Glutamatergic neuron (in vitro differentiated cells): ENCODE measurements at places on chromosomes 13 and 19. TPM values are rescaled to one million over a fixed set of nuclear protein-coding genes. Genes with fewer than 3 reads are reported as not detected.

DNA sequence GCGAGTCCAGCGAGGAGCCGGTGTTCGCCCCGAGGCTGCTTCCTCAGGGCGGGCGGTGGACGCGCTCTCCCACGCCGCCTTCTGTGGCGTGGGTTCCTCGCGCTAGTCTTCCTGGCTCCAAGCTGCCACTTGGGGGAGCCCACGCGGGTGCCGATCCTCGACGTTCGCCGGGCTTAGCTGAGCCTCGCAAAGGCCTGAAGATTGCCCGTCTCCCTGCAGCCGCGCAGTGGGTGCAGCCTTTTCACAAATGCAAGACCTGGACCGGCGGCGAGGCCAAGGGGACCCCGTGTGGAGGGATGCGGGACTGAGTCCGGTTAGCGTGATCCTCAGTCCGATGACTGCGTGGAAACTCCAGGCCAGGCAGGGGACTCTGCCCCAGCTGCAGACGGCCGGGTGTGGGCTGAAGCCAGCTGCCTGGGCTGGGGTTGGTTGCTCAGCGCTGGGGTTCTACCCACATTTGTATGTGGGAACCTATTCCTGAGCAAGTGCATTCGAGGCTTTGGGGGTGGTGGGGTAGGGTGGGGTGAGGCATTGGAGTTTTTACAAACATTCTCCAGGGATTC lies 16.6 kb upstream of the LRP3 start:
- peak; percentile 83 for DNase-seq

GRCh38 chr13:74219566-74219965 lies 85.4 kb upstream of the KLF12 start:
- no peak for DNase-seq

DNA sequence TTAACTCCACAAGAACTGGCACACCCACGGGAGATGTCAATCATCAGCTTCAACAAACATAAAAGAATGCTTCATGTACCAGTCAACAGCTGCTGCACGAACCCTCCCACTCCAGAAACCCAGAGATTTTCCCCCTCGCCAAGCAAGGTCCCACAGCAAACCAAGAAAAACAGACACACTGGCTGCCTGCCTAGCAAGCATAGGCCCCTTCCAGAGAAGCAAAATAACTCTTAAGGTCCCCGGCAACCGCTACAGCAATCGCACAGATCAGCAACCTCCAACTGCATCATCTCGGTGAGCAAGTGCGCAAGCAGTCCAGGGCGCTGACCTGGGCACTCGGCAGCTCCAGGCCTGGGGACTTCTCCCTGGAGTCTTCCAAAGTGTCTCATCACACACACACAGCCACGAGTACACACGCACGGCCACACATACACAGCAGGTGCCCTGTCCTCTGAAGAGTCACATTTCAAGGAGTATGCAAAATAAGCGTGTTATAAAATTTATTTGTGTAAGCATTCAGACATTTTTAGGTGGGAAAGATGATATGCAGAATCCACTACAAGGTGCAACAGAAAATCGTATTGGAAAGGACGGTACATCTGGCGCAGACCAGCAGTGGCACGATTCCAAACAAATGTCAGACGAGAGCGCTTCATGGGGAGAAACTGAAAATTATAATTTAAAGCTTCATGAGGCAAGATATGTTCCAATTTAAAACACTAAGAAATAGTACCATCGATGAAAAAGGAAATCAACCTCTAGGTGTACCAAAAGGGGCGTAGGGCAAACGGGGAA lies 125.0 kb downstream of the STK24 start:
- peak; percentile 20 for DNase-seq

The CDC42EP5 gene
- total RNA-seq, result not detected

The KLK12 gene
- 0.66 TPM for total RNA-seq

GRCh38 chr19:16326401-16327168 lies 2.0 kb downstream of the KLF2 start:
- DNase-seq, result no peak

DNA sequence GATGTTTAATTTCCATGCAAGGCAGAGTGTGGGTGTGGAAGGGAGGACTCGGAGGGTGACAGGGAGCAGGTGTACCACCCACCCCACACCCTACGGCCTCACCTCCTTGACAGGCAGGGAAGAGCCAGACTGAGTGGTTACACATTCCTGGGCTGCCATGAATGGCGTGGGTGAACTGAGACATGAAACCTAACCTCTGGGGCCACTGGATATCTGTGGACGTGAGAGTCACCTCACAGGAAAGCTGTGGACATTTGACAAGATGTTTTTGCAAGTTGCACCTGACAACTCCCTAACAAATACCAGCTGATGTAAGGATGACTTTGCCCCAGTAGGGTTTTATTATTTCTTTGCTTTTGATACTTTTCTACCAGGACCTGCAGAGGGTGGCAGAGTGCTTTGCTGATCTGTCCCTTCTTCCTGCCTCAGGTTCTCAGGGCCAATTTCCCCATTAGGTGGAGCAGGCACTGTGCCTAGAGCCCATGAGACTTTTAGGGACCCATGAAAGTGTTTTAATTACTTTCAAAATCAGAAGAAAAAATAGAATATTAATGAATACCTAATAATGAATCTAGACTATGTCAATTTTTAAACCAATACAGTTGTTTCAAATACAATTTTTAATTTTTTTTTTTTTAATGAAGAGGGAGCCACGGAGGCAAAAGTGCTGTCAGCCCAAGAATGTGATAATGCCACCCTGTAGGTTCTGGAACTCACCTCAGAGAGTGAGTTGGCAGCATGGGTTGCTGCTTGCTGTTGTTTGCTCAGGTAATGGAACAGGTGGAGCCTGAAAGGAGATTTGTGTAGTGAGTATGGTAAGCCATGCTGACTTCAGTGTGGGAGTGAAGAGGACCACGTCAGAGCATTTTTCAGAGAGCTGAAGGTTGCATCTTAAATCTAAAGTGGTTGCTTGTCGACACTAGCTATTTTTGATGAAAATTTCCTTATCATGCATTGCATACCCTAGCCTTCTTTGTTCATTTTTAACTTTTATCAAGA lies 58.0 kb upstream of the CYSLTR2 start:
- DNase-seq, result no peak

DNA sequence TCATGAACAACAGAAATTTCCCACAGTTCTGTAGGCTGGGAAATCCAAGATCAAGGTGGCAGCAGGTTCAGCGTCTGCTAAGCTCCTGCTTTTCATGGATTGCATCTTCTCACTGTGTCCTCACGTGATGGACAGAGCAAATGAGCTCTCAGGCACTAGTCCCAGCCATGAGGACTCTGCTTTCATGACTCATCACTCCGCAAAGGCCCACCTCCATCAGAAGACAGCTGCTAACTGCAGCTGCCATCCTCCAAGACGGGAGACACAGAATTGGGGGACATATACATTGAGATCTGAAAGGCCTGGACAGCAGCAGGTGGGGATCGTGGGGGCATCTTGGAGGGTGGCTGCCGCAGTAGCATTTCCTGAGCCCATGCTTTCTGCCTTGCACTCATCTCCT lies 44.4 kb upstream of the SPATA13 start:
- DNase-seq, result no peak

The GJB2 gene
- total RNA-seq, result not detected

GRCh38 chr19:16088351-16089009 lies 12.2 kb downstream of the TPM4 start:
- DNase-seq, result no peak

DNA sequence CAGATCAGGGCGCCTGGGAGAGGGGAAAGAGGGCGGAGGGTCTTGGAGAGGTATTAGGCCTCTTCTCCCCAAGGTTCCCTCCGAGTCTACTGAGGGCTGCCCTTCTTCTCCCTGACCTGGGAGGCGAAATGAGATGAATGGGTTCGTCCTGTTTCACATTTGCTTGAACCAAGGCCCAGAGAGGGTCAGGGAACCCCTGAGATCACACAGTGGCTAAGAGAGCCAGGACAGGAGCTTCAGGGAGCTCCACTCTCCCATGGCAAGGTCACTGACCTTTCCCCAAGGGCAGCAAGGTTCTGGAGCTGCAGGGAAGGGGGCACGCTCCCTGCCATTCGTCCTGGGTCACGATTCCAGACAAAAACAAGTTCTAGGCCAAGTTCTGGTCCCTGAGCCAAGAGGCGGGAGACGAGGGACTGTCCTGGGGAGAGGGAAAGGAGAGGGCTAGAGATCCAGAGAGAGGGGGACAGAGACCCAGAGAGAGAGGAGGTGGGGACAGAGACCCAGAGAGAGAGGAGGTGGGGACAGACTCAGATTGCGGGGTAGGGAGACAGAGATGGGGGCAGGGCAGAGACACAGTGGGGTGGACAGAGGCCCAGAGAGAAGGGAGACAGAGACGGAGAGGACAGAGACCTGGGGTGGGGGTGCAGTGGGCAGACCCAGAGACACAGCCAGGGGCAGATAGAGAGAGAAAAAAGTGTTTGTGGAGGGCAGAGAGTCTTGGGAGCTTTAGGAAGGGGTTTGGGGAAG lies 541 bp downstream of the ASPDH start:
- no peak for DNase-seq

DNA sequence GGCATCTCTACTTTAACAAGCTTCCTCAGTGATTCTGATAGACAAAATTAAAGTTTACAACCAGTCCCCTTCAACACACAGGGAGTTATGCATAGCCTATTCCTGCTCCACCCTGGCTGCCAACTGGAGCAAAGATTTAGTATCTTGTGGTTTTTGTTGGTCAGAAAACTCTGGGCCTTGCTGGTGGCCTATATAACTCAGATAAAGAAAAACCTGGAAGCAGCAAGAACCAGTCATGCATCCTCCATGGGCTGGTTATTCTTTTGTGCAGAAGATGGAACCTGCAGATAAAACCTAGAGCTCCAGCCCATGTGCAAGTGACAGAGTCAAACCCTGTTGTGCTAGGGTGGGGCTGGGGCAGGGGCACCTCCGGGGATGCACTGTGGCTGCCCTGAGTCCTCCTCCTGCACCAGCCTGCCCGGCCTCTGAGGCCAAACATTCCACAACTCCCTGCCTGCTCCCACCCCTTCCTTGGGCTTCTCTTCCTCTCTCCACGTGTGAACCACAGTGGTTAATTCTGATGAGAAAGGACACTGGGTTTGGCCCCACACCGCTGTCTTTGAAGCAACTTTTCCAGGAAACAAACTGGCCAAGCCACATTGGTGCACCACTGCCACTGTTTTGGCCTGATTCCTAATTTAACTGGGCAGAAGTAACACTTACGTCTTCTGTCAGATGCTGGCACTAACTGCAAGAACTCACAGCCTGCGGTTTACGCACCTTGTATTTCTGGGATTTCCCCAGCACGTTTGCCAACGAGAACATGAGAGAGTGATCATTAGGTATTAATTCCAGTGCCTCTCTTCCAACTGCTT lies 23.3 kb upstream of the GGACT start:
- no peak for DNase-seq

DNA sequence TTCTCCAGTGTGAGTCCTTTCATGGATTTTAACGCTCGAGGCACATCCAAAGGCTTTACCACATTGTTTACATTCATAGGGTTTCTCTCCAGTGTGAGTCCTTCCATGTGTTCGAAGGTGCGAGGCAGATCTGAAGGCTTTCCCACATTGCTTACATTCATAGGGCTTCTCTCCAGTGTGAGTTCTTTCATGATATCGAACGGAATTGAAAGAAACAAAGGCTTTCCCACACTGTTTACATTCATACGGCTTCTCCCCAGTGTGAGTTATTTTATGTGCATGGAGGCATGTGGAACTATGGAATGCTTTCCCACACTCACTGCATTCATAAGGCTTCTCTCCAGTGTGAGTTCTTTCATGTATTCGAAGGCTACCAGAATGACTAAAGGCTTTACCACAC lies 5.2 kb upstream of the ZNF20 start:
- DNase-seq, result no peak

DNA sequence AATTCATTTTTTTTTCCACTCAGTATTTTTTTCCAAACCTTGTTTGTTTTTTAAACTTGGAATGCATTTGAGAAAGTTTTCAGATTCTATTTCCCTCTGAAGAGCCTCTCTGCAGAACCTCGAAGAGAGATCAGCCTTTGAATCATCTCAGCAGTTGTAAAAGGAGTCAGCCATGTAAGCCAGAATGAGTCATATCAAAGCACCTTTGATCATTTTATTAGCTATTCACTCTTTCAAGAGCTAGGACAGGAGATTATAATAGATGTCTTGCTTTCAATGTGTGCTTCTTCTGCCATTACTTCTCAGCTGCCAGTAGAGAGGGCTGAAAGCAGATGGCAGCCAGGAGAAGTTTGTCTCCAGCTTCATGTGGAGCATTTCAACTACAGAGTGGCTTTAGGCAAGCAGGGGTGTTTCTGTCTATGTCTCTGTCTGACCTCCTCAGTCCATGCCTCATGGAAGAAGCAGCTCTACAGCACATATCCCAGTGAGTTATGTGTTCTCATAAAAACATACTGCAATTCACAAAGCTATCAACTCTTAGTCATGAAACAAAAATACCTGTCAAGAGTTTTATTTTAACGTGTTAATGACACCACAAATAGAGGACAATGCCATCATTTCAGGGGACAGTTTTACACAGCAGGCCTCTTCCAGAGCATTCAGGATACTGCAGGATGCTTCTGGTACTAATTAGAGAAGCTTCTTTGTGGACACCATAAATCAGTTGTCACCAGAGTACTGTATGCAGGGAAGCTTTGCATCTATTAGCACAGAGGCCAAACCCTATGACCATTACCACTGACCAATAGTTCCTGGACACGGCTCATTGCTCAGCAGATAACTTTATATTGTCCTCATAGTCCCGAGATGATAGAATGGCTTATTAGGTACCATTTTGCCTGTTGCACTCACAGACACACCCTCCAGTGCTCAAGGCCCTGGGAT lies 94.3 kb downstream of the NHLRC3 start:
- no peak for DNase-seq

GRCh38 chr13:30720172-30720869 lies 15.0 kb upstream of the ALOX5AP start:
- DNase-seq, result no peak

The NUMBL gene
- 250 TPM for total RNA-seq

The ZNF763 gene
- total RNA-seq, result 10.3 TPM

DNA sequence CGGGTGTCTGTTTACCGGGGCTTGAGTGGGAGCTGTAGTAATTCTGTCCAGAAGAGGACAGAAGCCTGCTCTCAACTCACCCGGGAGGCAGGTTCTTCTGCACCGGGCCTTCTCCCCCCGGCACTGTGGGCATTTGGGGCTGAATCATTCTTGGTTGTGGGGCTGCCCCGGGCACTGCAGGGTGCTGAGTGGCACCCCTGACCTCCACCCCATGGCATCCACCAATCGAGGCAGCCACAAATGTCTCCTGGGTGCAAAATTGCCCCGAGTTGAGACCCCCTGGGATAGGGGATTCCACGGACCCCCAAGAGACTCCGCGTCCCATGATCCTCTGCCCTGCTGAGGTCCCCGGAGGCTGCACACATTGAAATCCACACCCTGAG lies 68.8 kb downstream of the GNG7 start:
- DNase-seq, result no peak

GRCh38 chr13:104170980-104171555 lies 1104.9 kb upstream of the SLC10A2 start:
- DNase-seq, result no peak

DNA sequence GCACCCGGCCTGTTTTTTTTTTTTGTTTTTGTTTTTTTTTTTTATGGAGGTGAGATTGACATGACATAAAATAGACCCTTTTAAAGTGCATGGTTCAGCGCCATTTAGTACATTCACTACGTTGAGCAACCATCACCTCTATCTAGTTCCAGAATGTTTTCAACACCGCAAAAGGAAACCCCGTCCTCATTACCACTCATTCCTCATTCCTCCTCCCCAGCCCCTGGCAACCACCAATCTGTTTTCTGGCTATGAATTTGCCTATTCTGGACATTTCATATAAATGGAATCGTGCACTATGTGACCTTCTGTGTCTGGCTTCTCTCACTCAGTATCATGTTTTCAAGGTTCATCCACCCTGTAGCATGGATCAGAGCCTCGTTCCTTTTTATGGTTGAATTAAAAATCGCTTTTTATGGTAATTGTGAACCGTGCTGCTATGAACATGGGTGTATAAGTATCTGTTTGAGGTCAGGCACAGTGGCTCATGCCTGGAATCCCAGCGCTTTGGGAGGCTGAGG lies 9.9 kb upstream of the ADGRE5 start:
- DNase-seq, result no peak

The CBY2 gene
- not detected for total RNA-seq

The FAM216B gene
- not detected for total RNA-seq
